ENCODE measurements at places on chromosomes 11 and 22. TPM values are rescaled to one million over a fixed set of nuclear protein-coding genes. Genes with fewer than 3 reads are reported as not detected.
A peak's percentile ranks its signal among the peaks of the same experiment; 100 is the strongest.

DNA sequence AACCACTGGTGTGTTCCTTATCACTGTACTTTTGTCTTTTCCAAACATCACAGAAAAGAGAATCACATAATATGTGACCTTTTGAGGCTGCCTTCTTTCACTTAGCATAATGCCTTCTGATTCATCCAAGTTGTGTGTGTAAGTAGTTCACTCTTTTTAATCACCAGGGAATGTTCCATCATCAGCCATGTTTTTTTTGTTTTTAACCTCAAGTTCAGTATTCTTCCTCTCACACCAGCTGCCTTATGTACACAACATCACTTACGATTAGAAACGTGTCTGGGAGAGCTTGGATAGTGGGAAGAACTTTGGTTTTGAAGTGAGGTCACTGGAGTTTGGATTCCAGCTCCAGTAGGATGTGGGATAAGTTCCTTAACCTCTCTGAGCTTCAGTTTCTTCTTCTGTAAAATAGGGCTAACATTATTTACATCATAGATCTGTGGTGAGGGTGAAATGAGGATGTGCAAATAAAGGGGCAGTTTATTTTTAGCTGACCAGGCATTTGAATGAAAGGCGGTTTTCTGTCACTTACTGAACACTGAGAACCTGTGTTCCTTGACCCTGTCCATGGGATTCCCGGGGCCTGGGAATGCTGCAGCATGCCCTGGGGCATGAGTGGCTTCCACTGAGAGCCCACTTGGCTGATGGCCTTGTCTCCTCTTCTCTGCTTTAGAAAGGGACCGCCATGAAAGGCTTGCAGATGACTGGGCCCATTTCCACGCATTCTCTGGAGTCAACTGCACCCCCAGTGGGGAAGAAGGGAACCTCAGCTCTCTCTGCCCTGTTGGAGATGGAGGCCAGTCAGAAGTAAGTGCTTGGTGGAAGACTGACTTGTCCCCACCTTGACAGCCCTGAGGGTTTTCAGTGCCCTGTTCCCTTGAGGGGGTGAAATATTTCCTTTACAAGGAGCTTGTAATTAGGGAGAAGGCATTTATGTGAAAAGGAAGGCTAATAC, 92.6 kb downstream of the DEPDC5 start:
- H3K4me3 ChIP-seq = no peak overlapping the region
- peak; percentile 32 for DNase-seq
- H3K4me1 ChIP-seq = peaks cover 9% of the 10 kb centered on the region
- no peaks in the 10 kb centered on the region for H3K27me3 ChIP-seq

OR5T1 gene
- not detected for total RNA-seq

ARHGEF12 gene
- total RNA-seq = 14.3 TPM

DNA sequence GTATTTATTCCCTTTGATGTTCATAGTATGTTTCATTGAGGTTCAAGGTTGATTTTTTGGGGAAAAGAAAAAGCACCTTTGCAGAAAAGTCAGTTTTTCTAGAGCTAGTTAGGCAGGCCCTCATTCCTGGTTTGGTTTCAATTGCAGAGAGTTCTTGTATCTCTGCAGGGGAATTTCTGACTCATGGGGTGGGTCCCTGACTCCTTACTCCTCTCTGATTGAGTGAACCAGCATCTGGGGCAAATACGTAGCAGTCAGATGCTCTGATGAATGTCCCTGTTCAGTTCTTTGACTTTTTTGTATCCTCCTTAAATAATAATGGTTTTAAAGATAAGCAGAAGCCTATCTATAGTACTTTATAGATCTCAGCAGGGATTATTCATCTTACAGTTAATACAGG, 7.7 kb upstream of the NCR3LG1 start:
- no peaks in the 10 kb centered on the region for H3K27me3 ChIP-seq
- DNase-seq = peak; percentile 80
- no peak overlapping the region for H3K27ac ChIP-seq
- no peak overlapping the region for H3K4me3 ChIP-seq

RIMBP3B gene
- 0.35 TPM for total RNA-seq

DNA sequence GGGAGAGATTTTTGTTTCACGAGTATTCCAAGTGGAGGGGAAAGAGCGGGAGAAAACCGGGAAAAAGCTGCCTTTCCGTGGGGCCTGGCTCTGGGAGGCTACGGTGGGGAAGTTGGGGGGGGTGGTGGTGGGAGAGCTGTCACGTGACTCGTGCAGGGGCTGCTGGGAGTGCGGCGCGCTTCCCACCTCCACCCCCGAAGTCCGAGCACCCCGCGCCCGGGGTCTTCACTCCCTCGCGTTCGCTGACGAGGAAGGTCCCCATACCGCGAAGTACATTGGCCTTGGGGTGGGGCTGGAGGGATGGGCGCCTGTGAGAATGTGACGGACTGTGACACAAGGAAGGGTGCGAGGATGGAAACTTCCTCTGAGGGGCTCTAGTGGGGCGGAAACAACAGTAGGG, at the start of gene TEX12:
Gene TEX12, plus strand, starts transcription at position 228 of the 400 bp plus-strand sequence. CDS start 1,897 bp downstream, outside the sequence.
- no peak within 1 kb of the TSS for H3K27ac ChIP-seq
- no peaks in the 10 kb centered on the region for H3K36me3 ChIP-seq
- DNase-seq = no peak
- peaks cover 5% of the 10 kb centered on the region for H3K4me1 ChIP-seq

GRCh38 chr22:25843660-25844405, 101.8 kb downstream of the MYO18B start:
- no peak overlapping the region for H3K27ac ChIP-seq
- H3K4me1 ChIP-seq = peaks cover 2% of the 10 kb centered on the region
- H3K27me3 ChIP-seq = no peaks in the 10 kb centered on the region
- no peak for DNase-seq

P2RX3 gene
- not detected for total RNA-seq

SCGB1C1 gene
- total RNA-seq = not detected

- no peaks in the 10 kb centered on the region for H3K4me1 ChIP-seq
- H3K27ac ChIP-seq = no peak overlapping the region
- H3K36me3 ChIP-seq = no peaks in the 10 kb centered on the region
- DNase-seq = no peak
- H3K27me3 ChIP-seq = no peaks in the 10 kb centered on the region
Measured at GRCh38 chr11:49851971-49852389, 100.2 kb upstream of the OR4C13 start.

XKR3 gene
- total RNA-seq = not detected

TTC36 gene
- total RNA-seq = 0.59 TPM

DNA sequence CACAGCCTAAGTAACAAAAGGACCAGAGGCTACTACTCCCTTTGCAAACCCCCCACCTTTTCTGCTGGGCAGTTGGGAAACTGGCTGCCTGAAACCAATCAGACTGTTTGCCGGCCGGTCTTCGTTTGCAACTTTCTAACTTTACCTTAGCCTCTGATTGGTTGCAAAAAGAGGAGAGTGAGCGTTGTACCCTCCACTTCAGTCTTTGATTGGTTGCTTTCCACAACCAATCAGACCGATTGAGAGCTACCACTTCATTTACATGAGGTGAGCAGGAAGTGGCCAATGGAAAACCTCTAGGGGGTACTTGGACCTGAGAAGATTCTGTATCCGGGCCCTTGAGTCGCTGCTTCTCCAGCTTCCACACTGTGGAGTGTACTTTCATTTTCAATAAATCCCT, 18.8 kb upstream of the CLNS1A start:
- H3K27me3 ChIP-seq = no peaks in the 10 kb centered on the region
- H3K36me3 ChIP-seq = no peaks in the 10 kb centered on the region
- H3K27ac ChIP-seq = no peak overlapping the region
- DNase-seq = no peak
- H3K4me3 ChIP-seq = no peak overlapping the region
- no peaks in the 10 kb centered on the region for H3K4me1 ChIP-seq

MRGPRX3 gene
- total RNA-seq = not detected

DNA sequence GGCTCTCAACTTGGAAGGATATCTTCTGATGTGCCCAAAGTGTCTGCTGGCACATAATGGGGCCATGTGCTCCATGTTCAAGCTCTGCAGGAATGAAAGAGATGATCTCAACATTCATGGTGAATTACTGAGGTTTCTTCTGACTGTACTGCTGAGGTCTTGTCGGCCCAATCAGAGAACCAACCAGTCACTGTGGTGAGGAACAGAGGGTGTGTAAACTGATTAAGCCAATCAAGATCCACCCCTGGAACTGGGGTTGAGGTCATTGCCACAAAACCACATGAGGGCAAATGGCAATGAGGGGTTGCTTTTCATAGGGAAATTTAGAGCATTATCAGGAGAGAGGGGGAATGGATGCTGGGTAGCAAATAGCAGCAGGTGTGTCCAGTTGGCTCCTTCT, 152.3 kb upstream of the RAG2 start:
- peaks cover 13% of the 10 kb centered on the region for H3K27me3 ChIP-seq
- no peaks in the 10 kb centered on the region for H3K36me3 ChIP-seq
- H3K4me1 ChIP-seq = peaks cover 3% of the 10 kb centered on the region
- H3K27ac ChIP-seq = no peak overlapping the region
- DNase-seq = peak; percentile 7
